ENCODE measurements at places on chromosomes 7 and 10. TPM values are rescaled to one million over a fixed set of nuclear protein-coding genes. Genes with fewer than 3 reads are reported as not detected.

The GPR146 gene
- total RNA-seq: 3.3 TPM

The NCF1 gene
- under 0.01 TPM for total RNA-seq

The CPA4 gene
- total RNA-seq: 20.0 TPM

The FAM131B gene
- total RNA-seq: 3.8 TPM

The HECW1 gene
- 6.1 TPM for total RNA-seq

The TAS2R41 gene
- not detected for total RNA-seq

The SLC18A3 gene
- not detected for total RNA-seq

The UNC5B gene
- 36.0 TPM for total RNA-seq

The MKX gene
- total RNA-seq: 15.0 TPM

The MYPN gene
- total RNA-seq: under 0.01 TPM

The STRA8 gene
- not detected for total RNA-seq

The SRGN gene
- 363 TPM for total RNA-seq

The IDE gene
- 21.3 TPM for total RNA-seq

The MSS51 gene
- total RNA-seq: 1.5 TPM

The EPHA1 gene
- under 0.01 TPM for total RNA-seq

The SGMS1 gene
- total RNA-seq: 82.1 TPM

The CCDC172 gene
- not detected for total RNA-seq

The OPN1SW gene
- not detected for total RNA-seq

The CUZD1 gene
- 0.50 TPM for total RNA-seq

The GRM3 gene
- total RNA-seq: not detected

The CYP2C8 gene
- total RNA-seq: 0.17 TPM

The CPA2 gene
- total RNA-seq: under 0.01 TPM

The GPC2 gene
- 2.3 TPM for total RNA-seq

The MIOS gene
- total RNA-seq: 34.9 TPM

The GAD2 gene
- not detected for total RNA-seq

The KDM7A gene
- 4.8 TPM for total RNA-seq

The CALHM1 gene
- not detected for total RNA-seq

The SGPL1 gene
- total RNA-seq: 39.3 TPM

The FOXI2 gene
- not detected for total RNA-seq

The CYP3A4 gene
- total RNA-seq: not detected

The ANXA8L1 gene
- total RNA-seq: not detected

The MRPS33 gene
- total RNA-seq: 40.1 TPM

The GIMAP6 gene
- under 0.01 TPM for total RNA-seq

The AGAP9 gene
- total RNA-seq: 2.8 TPM

The ADCYAP1R1 gene
- not detected for total RNA-seq

The TMEM213 gene
- total RNA-seq: not detected

The CLEC5A gene
- total RNA-seq: not detected

The TMEM184A gene
- total RNA-seq: under 0.01 TPM

The GIMAP8 gene
- total RNA-seq: under 0.01 TPM

All from fibroblast of lung (primary cell).